ENCODE measurements at places on chromosomes 12 and 14.

DNA sequence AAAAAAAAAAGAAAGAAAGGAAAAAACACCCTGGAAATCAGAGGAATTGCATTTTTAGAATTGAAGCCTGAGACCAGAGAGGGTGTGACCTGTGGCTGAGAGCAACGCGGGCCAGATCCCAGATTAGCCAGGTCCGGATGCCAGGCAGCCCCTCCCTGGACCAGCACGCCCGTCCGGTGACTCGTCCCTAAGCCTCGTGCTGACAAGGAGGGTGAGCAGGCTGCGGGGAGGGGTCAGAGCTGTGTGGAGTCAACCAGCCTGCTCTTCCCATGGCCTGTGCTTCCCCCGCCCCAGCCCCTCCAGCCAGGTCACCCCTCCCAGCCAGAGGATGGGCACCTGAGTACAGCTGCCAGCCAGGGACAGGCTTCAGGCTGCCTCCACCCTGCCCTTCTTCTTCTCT lies 4.2 kb upstream of the KLC1 start:
- no peak for DNase-seq

- DNase-seq: no peak
Measured at GRCh38 chr12:32332446-32332845, 66.9 kb upstream of the FGD4 start.

- DNase-seq: no peak
Measured at GRCh38 chr12:2009623-2010022, 5.4 kb upstream of the DCP1B start.

DNA sequence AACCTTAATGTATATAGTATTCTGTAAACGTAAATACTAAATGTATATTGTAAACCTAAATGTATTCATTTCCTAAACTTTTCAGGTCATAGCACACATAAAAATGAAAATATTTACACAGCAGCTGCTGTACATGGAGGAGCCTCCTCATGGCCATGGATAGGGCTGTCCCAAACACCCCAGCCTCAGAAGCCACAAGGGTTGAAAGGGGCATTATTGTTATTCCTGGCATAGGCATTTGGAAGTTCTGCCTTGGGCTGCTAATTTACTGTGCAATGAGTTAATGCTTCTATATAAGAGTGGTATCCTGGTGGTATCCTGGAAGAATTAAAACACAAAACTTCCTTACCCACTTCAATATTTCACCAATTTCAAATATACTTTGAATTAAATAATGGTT lies 159.4 kb downstream of the SLC5A8 start:
- DNase-seq: no peak

DNA sequence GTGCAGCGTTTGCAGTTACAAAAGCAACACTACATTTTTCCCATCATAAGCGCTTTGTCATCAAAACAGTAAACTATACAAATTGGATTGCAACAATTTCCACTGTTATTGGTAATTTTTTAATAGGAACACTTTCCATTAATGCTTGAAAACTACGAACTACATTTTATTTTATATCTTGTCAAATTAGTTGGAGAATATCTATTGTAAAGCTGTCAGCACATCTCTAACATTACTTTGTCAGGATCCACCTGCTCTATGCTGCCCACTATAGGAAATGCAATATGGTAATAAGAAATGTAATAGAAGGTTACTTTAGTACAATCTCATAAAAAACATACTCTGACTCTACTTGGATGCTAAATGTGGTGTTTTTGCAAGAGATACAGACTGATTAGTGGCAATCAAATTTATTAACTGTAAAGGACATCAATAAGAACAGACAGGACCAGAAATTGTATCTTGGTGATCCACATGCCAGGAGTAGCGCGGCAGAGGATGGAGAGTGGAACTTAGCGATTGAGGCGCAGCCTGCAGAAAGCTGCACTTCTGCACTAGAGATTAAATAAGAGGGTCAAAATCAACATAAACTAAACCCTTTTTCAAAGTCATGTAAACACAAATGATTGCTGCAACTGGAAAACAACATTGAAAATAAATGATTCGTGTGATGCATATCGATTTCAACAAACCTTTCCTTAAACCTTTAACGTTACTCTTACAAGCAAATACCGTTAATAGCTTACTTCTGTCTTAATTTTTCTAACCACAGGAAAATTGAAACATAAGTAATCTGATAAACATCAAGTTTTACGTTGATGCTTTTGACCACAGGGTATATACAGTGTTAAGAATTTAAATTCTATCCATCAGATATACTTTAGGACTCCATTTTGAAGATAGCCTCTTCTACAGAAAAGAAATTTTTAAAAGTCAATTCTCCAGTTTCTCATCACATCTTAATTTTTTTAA lies 3.6 kb upstream of the ARID2 start:
- no peak for DNase-seq

- no peak for DNase-seq
Measured at GRCh38 chr12:106865683-106866082, 90.0 kb upstream of the TMEM263 start.

DNA sequence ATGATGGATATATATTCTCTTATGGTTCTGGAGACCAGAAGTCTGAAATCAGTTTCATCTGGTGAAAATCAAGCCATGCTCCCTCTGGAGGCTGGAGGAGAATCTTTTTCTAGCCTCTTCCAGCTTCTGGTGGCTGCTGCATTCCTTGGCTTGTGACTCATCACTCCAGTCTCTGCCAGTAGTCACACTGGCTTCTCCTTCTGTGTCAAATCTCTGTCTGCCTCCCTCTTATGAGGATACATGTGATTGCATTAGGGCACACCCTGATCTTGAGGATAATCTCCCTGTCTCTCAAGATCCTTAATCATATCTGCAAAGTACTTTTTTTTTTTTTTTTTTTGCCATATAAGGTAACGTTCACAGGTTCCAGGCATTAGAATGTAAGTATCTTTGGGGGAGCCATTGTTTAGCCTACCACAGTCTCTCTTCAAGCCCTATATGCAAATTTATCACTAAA lies 17.7 kb downstream of the DNAL1 start:
- DNase-seq: no peak

DNA sequence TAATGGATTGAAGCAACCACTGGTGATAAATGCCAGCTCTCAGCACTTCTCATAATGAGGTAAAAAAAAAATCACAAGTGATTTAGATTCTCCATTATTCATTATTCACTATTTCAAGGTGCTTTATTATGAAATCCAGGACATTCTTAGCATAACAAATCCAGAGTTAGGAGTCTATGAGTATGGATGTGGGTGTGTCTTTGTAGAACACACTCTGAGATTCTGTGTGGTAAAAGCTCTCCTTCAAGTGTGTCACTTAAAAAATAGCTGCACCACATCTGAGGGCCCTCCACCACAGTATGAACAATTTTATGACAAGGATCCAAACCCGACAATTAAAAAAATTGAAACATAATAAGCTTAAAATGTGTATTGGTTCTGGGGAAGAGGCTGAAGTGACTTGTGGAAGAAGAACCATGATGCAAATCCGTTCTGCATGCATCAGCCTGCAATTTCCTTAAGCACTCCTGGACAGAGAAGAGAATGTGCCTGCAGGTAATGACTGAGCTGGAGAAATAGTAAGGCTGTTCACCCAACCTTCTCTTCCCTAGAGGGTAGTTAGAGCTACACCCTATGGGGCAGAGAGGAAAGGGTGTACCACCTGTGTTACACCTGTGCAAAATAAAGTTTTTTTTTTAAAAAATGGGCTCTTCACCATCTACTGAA lies 488.5 kb upstream of the MGAT4C start:
- no peak for DNase-seq

- no peak for DNase-seq
Measured at GRCh38 chr12:2923057-2923456, 32.4 kb downstream of the TULP3 start.

- no peak for DNase-seq
Measured at GRCh38 chr12:57905812-57906475, 35.4 kb upstream of the ATP23 start.

DNA sequence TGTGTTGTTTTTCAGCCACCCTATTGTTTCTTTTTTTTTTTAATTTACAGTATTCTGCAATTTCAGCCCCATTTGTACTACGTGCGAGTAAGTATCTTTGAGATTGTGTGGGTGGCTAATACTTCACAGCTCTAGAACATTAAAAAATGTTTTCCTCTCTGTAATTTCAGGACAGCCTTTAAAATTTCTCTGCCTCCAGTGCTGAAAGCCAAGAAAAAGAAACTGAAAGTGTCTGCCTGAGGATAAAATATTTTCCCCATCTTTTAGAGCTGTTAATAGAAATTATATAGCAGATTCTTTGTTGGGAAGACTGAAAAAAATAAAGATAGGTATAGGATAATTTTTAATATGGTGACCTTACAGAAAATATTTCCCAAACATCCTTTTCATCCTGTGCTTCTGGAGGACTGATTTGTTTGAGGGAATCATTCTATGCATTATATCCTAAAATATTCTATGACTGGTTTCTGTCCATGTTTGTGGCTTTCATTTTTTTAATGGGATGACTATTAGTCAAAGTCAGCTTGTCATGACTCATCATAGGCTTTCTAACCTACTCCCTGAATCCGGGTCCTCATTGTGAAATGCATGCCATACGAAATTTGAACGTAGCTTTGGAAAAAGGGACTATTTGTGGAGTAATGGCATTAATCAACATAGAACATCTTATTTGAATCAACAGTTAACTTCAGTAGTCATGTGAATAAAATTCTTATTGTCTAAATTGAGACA lies 10.8 kb upstream of the TCTN2 start:
- DNase-seq: no peak

DNA sequence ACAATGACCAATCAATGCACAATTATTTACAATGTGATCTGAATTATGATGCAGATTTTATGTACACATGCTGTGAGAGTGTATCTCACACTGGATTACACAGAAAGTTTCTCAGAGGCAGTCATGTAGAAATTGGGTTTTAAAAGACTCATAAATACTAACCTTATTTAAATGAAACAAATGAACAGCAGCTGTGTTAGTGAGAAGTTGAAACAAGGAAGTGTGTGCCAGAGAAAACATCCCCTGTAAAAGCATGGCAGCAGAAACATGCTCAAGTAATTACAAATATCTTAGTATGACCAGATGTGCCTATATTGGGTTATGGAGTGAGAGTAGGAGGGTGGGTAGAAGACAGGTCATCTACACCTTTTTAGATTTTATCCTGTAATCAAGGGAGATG lies 723.7 kb downstream of the C12orf50 start:
- no peak for DNase-seq

DNA sequence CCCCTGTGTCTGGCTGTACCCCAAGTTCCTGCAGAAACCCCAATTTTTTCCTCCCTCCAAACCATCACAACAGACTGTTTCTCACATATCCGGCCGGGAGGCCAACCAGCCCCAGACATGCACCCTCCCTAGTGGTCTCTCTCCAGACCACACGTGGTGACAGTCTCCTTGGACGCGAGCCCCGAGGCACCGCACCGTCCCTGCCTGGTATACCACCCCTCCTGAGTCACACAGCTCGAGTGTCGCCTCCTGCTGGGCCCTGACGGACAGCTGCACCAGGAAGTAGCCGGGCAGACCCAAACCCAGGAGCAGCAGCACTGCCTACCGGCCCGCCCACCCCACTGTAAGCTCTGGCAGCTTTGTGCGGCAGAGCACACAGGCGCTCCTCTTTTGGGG lies 97.4 kb downstream of the RFLNA start:
- no peak for DNase-seq

GRCh38 chr12:45260104-45260815 lies 44.4 kb downstream of the ANO6 start:
- no peak for DNase-seq

DNA sequence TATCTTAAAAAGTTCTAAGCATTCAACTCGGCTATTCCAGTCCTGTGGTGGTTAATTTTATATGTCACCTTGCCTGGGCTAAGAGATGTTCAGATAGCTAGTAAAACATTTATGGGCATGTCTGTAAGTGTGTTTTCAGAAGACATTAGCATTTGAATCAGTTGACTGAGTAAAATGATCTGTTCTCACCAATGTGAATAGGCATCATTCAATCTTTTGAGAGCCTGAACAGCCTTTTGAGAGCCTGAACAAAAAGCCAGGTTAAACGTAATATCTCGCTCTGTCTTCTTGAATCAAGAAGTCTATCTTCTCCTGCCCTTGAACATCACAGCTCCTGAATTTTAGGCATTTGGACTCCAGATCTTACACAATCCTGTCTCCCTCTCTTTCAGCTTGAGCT lies 1266.1 kb downstream of the LRFN5 start:
- no peak for DNase-seq

Data from effector CD8-positive, alpha-beta T cell (primary cell).